Cerebellar nuclear complex (tissue), 1 donor: ENCODE measurements at places on chromosomes 5 and 9.

GRCh38 chr9:36942891-36943290 is 91.2 kb downstream of the PAX5 start:
- DNase-seq, result no peak

DNA sequence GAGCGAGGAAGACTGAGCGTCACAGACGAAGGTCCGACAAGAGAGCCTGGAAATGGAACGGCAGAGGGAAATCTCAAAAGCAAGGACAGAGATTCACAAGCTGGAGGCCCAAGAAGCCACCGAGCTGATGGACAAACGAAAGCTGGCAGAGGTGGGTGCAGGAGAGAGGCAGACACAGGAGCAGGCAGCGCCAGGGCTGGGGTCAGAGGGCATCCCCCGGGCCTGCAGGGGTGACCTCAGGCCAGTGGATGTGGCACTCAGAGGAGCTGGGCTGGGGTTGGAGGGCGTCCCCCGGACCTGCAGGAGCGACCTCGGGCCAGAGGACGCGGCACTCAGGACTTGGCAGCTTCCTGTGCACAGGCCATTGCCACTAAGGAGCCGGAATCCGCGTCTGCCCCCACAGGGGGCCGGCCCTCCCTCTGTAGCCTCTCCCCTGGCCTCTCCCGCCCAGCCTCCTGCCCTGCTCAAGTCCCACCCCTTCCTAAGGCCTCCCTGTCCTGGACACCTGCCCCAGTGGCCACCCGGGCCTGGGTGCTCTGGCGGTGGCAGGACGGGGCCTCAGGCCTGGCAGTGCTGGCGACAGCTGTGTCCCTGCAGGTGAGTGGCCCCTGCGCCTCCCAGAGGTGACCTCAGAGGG is 40.4 kb downstream of the EXD3 start:
- DNase-seq, result no peak

DNA sequence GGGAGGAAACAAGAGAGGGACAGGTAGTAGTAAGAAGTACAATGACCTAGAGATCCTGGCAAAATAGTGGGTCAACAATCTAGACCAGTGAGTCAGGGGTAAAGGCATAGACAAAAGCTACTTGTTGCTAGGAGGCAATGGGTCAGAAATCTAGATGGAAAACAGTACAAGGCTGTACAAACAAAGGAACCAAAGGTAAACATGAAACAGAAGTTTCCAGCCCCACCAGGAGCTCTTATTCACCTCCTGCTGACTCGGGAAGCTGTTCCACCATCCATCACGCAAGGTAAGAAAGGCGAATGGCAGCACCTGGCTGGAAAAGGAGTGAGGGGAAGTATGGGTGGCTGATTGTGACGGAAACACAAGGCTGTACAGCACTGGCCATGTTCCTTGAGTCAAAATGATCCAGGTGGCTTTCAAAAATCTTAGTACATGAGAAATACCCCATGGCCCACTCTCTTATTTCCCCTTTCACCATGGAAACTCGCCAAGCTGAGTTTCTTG is 70.5 kb upstream of the RAI14 start:
- DNase-seq, result no peak

GRCh38 chr5:62260513-62260912 is 45.5 kb upstream of the KIF2A start:
- DNase-seq, result no peak

- no peak for DNase-seq
Measured at GRCh38 chr9:126818482-126818881, 13.6 kb downstream of the ZBTB43 start.

DNA sequence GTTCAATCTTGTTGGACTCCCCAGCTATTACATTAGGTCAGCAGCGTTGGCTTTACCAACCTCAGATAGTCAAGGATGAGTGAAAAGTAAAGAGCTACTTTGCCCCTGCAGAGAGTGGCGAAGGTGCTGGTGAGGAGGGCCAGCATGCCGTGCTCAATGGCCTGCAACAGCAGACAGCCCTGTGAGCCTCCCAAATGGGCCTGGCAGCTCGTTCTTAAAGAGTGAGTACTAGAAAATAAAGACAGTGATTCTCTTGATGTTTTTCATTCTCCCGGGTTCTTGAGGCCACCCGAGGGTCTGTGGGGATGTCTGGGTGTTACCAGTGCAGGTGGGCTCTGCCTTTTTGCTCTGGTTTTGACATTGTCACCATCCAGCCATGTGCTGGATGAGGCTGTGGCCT is 16.2 kb downstream of the GADD45G start:
- no peak for DNase-seq

DNA sequence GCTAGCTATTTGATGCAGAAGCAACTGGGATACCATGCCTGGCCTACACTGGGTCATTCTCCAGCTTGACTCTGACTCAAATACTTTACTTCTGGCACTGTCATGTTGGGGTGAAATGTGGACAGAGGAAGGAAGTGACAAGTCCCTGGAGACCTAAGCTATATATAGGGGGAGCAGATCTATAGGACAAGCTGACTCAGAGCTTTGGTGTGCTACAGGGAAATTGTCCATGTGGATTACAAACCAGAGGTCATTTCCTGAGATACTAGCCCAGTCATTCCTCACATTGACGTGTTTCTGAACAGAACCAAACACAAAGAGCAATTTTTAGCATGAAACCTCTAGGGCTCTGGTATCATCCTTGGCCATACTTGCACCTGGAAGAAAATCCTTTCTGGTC is 531.6 kb upstream of the CLINT1 start:
- DNase-seq, result no peak

- no peak for DNase-seq
Measured at GRCh38 chr5:2075365-2075764, 192.6 kb upstream of the IRX4 start.

DNA sequence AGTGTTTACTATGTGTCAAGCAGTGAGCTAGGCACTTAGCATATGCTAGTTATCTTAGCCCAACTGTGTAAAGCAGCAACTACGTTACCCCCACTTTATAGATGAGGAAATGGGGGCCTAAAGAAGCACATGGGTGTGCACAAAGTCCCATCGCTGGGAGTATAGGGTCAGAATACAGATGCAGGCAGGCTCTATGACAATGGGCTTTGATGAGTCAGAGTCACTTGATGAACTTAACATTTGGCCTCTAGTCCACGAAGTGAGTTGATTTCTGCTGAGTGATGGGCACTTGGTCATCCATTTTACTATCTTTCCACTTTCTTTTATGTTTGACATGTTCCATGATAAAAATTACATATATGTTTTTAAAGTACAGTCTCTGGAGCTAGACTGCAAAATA is 204.3 kb downstream of the TRIM32 start:
- DNase-seq, result no peak

DNA sequence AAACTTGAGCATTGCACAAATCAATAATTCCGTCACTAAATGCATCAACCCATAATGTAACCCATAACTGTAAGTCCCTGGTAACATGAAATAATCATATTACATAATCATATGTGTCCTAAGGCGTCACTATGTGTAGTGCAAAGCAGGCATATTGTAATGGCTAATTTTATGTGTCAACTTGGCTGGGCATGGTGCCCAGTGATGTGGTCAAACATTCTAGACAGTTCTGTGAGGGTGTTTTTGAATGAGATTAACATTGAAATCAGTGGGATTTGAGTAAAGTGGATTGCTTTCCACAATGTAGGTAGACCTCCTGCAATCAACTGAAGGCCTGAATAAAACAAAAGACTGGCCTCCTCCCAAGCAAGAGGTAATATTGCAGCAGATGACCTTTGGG is 794.4 kb upstream of the ACO1 start:
- DNase-seq, result no peak

- DNase-seq, result no peak
Measured at GRCh38 chr5:112117551-112117950, 301.5 kb downstream of the EPB41L4A start.

DNA sequence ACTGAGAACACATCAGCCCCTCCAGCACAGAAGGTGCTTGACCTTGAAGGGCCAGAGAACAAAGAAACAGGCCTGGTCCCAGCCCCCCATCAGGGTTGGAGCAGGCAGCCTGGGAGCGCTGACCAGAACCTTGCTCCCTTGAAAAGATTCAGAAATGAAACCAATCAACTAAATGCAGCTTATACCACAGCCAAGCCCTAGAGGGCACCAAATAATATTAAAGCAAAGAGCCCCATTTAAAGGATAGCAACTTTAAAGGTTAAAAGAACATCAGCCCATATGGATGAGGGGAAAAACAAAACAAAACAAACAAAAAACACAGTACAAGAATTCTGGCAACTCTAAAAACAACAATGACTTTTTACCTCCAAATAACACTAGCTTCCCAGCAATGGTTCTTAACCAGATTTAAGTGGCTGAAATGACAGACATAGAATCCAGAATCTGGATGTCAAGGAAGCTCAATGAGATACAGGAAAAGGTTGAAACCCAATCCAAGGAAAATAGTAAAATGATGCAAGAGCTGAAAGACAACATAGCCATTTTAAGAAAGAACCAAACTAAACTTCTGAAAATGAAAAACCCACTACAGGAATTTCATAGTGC is 471.9 kb downstream of the MTRR start:
- DNase-seq, result no peak

DNA sequence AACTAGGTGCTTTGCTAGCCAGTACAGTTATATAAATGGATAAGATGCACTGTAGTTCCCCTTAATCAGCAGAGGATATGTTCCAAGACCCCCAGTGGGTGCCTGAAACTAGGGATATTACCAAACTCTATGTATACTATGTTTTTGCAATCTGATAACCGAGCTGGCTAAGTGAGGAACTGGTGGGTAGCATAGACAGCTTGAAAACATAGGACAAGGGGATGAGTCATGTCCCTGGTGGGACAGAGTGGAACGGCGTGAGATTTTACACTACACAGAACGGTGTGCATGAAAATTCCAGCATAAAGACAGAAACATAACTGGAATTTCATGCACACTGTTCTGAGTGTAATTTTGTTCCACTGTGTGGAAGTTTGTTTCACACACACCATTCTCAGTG is 86.9 kb downstream of the BASP1 start:
- no peak for DNase-seq

DNA sequence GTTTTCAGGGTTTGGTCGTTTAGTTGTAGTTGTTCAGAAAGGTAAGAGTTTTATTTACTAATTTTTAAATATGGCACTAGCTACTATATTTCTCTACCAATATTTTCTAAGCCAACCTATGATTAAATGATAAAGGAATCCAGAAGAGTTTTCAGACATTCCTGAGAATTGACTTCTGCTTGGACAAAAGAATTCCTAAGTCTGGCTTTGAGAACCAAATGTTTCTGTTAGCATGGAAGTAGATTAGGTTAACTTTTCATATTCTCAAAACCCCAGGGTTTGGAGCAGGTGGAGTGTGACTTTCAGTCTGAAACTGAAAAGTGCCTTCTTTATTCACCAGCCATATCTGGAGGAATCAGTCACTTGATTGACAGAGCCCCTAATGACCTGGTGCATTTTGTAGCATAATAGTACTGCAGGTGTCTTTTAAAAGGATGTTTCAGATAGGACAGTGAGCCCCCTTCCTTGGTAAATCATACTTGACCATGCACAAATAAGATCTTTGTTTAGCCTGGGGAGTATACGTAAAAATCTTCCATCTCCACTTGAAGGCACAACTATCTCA is 457.0 kb upstream of the ZNF462 start:
- no peak for DNase-seq

GRCh38 chr5:150440948-150441812 is 8.4 kb downstream of the RPS14 start:
- no peak for DNase-seq

DNA sequence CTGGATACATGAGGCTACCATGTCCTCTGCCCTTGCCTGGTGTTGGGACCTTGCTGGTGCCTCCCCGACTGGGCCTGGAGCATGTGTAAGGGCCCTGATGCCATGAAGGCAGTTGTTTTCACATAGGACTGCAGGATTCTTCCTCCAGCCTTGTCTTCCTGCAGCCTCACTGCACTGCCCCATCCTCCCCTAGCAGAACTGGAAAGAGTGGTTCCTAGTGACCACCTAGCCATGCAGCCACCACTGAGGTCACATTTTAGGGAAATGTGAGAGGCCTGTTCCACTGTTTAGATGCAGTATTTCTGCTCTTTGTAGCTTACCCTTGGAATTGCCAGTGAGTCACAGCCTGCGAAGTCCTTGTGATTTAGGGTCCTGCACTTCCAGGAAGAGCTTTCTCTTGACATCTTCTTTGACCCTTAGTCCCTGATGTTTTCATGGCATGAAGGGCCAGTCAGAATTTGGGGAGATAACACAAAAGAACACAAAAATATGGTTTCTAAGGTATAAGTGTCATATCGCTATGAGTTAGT is 24.2 kb upstream of the TNFAIP8 start:
- no peak for DNase-seq
